ENCODE measurements at places on chromosomes 4 and X. TPM values are rescaled to one million over a fixed set of nuclear protein-coding genes. Genes with fewer than 3 reads are reported as not detected.

The SSX2 gene
- not detected for total RNA-seq

The GRK4 gene
- total RNA-seq = 12.9 TPM

The CSN1S1 gene
- total RNA-seq = not detected

The C4orf33 gene
- total RNA-seq = 6.1 TPM

The TKTL2 gene
- total RNA-seq = not detected
